ENCODE measurements at places on chromosomes 11 and 22.

DNA sequence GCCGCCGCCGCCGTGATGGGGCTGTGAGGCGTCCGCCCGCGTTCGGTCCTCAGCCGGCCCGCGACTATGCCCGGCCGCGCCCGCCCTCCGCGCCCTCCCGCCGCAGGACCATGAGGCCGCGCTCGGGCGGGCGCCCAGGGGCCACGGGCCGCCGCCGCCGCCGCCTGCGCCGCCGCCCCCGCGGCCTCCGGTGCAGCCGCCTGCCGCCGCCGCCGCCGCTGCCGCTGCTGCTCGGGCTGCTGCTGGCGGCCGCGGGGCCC is 215 bp downstream of the ZNRF3 start:
- no peak for DNase-seq

DNA sequence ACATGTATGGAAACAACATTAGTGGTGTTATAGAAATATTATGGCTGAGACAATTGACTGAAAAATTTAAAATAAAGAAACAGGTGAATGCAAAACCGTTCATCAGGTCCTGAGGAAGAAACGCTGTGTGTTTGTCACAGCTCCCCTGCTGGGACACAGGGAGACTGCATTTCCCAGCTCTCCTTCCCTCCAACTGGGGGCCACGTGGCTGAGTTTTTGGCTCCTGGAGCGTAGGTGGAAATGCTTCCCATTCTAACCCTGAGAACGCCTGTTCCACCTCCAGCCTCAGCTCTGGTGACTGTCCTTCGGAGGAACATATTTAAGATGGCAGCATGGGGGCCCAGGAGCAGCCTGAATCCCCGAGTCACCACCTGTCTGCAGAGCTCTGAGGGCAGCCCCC is 398.6 kb downstream of the BRD1 start:
- no peak for DNase-seq

DNA sequence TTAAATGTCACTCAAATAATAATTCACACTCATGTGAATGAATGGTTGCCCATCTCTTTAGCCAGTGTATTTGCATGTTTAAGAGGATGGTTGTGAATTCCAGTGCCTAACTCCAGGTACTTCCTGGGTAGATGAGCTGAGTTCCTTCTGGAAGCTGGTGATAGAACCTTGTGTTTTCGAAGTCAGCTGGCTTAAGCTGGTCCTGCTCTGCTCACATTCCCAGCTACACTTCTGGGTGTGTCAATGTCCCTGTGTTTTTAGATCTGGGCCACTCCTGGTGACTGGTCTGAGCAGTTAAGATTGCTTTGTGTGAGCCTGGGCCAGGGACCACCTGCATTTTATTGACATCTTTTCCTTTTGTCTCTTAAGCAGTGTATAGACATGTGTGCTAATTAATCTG is 10.6 kb downstream of the TEAD1 start:
- DNase-seq = no peak

DNA sequence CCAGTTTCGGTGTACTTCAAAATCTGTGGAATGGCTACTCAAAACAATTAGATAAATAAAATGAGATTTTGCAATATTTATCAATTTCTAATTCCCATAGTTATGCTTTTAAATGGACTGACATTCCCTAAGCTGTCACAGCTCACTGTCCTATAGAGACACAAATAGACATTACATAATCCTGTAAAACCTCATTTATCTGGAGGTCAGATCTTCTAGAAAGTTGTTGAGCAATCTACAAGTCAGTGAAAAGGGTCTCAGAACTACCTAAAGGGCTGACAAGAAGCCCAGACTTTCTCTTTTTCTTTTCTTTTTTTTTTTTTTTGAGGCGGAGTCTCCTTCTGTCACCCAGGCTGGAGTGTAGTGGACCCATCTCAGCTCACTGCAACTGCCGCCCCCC is 12.0 kb downstream of the ALG8 start:
- no peak for DNase-seq

- no peak for DNase-seq
Measured at GRCh38 chr11:20912065-20912821, 242.9 kb downstream of the NELL1 start.

All from effector memory CD8-positive, alpha-beta T cell (primary cell).